ENCODE measurements at places on chromosomes 7 and 10.

- DNase-seq: no peak
Measured at GRCh38 chr7:76050545-76050944, 2.6 kb downstream of the MDH2 start.

DNA sequence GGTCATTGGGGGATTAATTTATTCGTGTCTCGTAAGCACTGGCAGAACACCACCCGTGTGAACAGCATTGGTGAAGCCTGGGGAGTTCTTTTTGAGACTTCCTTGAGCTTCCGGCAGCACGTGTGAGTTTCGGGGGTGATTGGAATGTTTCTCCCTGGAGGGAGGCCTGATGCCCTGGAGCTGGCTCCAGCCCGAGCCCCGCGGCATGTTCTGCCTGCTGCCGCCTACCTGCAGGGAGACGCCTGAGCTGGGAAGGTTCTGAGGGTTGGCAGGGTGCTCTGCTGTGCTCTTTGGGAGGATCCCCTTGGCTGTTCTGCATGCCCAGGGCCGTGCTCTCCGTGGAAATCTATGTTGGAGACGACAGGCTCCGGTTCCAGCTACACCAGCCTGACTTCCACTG, 159.3 kb downstream of the MGMT start:
- DNase-seq: no peak

DNA sequence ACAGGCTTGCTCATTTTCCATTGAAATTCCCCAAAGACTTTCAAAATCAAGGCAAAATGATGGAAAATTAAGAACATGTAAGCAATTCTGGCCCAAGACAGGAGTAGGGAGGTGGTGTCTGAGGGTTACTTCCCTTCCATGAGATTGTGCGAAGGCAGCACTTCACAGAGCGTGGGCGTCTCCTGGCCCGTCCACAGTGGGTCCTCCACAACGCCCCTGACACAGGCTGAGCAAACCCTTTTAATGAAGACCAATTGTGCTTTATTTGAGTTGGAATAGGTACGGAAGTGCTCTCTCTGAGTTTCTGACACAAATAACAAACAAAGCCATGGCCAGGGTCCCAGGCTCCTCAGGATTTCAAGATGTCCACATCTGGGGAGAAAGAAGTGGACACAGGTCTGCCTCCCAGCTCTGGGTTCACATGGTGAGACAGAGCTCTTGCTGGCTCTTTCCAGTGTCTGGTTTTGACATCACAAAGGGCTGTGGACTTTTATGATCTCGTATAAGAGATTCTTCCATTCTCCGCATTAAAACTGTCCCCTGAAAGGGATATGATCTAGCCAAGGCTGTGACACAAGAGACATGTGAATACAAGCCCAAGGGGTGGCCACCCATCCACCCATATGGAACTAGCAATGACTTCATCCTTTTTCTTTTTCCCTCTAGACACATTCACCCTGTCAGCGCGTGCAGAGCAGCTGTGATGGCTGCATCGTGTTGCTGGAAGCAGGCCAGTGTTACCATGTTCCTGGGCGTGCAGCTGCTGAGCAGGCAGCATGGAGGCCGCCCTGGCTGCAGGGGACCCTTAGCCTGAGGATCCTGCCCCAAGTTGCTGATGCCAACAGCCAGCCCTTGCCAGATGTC, 145.6 kb downstream of the ADAM12 start:
- no peak for DNase-seq

- DNase-seq: no peak
Measured at GRCh38 chr10:35331894-35332640, 4.2 kb upstream of the CCNY start.

- DNase-seq: no peak
Measured at GRCh38 chr10:60940446-60940845, 3.5 kb downstream of the RHOBTB1 start.

DNA sequence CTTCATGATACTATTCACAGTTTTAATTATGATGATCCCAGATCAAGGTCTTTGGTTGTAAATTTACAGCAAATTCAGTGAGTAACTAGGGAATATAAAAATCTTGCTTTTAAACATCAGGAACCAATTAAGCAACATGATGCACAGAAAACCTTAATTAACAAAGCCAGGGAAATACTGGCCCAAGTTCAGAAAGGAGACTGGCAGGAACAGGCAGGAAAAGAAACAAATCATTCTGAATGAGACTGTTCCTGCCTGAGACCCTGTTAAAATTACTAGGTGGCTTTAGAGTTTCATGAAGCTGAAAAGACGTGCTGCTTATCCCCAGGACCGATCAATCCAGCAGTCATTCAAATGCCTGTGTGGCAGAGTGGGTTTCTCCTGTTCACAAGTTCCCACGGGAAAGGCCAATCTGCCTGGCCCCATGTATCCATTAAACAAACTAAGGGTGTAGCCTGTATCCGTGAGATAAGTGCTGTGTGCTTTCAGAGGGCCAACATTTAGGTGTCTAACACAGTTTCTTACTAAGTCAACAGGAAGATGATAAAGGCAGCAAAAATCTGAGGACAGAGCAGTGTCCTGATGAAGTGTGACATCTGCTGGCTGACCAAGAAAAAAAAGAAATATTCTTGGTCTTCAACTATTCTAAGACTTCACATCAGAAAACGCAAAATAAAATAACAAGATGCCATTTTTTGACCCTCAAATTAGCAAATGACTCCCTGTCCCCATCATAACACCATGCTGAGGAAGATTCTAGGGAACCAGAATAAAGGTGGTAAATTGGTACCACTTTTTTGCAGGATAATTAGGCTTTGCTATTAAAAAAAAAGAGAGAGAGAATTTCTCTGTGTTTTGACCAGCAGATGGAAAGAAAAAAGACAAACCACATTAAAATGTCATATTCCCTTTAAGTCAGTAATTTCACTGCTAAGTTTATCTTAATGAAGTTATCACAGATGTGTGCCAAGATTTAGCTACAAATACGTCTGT, 34.2 kb downstream of the PUS7 start:
- no peak for DNase-seq

- no peak for DNase-seq
Measured at GRCh38 chr10:47020471-47020870, 109.2 kb downstream of the PTPN20 start.

DNA sequence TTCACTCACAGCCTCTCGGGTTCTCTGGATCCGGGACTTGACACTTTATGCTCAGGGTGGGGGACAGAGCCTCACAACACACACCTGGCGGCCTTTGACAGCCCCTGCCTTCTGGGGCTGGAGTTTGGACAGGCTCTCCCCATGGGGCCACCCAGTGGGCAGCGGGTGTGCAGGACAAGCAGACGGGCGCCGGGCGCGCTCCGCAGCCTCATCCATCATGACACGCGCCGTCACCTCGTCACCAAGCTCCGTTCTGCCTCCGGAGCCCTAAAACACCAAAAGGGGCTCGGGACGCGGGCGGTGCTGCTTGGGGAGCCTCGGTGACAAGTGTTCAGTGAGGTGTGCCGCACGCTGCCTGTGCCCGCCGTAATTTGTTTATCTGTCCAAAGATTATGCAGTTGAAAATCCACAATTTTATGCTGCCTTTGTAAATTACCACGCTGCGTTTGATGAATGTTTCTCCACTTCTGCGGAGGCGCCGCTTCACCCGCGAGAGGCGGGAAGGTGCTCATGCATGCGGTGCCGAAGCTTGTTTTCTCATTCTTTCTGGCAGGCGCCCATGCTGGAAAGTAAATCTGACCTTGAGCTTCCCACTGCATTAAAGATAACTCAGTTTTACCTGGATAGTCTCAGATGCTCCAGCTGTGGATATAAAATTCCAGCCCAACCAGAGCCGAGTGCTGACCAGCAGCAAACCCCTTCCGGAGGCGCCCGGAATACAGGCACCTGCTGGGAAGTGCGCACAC, 6.2 kb downstream of the NKX6-2 start:
- DNase-seq: no peak

DNA sequence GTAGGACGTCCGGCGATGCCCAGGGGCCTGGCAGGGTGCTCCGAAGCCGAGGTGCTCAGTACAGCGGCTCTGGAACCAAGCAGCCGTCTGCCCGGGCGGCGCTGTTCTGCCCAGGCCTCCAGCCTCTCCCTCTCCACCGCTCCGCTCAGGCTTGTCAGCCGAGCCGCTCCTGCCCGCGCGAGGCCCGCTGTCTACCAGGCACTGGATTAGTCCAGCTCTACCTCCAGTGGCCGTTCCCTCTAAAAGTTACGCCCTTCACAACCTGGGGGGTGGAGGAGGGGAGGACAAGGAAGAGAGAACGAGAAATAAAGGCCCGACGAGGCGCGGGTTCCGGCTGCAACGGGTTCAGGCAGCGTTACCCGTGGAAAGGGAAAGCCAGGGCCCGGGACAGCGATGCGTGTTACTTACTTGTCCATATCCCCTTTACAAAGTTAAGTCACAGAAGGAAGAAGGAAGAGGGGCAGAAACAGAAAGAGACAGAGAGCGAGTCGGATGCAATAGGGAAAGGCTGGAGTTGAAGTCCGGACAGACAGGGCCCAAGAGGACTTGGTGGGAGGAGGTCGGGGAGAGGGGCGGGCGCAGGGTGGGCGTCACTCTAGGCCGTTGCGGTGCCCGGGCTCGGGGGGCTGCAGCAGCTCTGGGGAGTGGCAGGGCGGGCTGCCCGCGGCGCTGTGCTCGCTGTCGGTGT, 2.8 kb downstream of the SP8 start:
- DNase-seq: no peak

GRCh38 chr7:106282390-106282789, 2.4 kb downstream of the NAMPT start:
- no peak for DNase-seq

GRCh38 chr10:42983591-42983990, 93.3 kb upstream of the RET start:
- no peak for DNase-seq

- DNase-seq: no peak
Measured at GRCh38 chr10:131112691-131113090, 198.8 kb downstream of the TCERG1L start.

DNA sequence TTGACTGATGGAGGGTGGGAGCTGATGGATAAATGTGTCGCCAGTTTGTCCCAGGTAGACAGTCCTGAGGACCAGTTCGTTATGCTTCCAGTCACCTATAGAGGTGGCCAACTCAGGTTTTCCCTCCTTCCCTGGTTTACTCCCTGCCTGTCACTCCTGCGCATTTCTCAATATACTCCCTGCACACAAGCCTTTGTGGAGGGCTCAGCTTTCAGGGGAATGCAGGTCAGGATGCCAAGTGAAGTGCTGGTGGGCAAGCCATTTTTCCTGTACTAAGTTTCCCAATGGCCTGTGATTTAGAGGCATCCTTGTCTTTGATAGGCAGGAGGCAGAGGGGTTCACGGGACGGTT, 473.5 kb upstream of the ZMIZ1 start:
- no peak for DNase-seq

- no peak for DNase-seq
Measured at GRCh38 chr7:85573844-85574243, 387.0 kb upstream of the SEMA3D start.

DNA sequence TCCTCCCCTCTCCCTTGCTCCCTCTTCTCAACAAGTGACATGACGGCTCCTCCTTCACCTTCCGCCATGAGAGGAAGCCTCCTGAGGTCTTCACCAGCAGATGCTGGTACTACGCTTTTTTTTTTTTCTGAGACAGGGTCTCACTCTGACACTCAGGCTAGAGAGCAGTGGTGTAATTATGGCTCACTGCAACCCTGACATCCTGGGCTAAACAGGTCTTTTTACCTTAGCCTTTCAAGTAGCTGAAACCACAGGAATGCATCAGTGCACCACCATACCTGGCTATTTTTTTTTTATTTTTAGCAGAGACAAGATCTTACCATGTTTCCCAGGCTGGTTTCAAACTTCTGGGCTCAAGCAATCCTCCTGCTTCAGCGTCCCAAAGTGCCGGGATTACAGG, 43.6 kb downstream of the MDH2 start:
- no peak for DNase-seq

DNA sequence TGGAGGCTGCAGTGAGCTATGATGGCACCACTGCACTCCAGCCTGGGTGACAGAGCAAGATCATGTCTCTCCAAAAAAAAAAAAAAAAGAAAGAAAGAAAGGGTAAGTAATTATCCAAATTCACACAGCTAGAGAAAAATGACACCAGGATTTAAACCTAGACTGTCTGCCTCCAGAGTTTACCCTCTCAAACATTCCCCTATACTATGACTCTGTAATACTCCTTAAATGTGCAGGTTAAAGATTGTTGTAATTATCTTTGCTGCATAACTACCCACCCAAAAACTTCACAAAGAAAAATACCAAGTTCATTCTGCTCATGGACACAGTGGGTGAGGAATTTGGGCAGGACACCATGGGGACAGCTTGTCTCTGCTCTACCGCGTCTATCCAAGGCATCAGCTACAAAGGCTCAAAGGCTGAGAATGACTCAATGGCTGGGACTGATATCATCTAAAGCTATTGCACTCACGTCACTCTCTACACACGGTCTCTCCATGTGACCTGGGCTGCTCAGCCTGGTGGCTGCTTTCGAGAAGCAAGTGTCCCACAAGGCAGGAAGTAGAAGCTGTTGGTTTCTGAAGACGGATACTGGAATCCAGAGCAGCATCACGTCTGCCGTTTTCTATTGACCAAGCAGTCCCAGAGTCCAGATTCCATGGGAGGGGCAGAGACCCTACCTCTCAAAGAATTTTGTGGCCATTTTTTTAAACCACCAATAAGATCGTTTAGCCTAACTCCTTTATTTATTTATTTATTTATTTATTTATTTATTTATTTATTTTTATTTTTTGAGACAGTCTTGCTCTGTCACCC, 185.7 kb upstream of the AUTS2 start:
- no peak for DNase-seq

DNA sequence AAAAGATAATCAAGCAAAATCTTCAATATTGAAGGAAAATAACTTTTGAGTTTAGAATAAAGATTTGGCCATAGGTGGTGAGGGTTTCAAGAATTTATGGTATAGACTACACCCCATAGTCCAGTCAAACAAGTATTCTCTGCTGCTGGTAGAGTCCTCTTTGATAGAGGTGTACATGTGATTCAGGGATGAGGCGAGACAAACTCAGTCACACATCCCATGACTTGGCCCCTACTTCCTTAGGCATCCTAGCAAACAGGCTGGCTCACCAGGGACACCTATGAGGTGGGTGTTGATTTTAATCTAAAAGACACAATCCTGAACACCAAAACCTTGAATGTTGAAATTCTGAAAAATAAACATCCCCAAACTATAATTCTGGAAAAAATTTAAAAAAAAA, 78.1 kb upstream of the SLC25A13 start:
- DNase-seq: no peak

GRCh38 chr10:102758240-102758932, 14.6 kb downstream of the WBP1L start:
- DNase-seq: no peak

GRCh38 chr7:35035511-35035961, 1.7 kb downstream of the DPY19L1 start:
- DNase-seq: peak; percentile 21

- no peak for DNase-seq
Measured at GRCh38 chr10:93579089-93579488, 12.6 kb downstream of the FFAR4 start.

- DNase-seq: no peak
Measured at GRCh38 chr7:99860281-99861127, 16.3 kb downstream of the OR2AE1 start.

DNA sequence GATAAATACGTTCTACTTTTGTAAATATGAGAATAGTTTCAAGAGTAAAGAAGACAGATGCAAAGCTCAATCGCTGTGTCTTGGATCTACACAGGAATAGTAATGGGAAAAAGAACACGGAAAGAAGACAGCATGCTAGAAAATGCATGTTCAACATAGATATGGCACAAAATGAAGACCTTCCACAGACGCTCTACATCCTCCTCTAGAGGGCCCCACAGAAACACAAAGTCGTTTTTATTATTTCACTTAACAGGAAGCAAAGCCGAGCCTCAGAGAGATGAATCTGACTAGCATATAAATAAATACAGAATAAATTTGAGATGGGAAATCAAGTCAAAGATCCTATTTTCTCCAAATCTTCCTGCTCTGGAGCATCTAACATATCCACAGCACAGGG, 292.6 kb downstream of the PARD3 start:
- DNase-seq: peak; percentile 68

Measured in NCI-H748 treated with DMSO at 0.1 percent for 48 hours (cell line).